Activated CD8-positive, alpha-beta memory T cell treated with anti-CD3 and anti-CD28 coated beads, Interleukin-2, amount 10 ng/mL, durations not matched to agents 7 days and 5 days (primary cell): ENCODE measurements at places on chromosomes 7 and 10. TPM values are rescaled to one million over a fixed set of nuclear protein-coding genes. Genes with fewer than 3 reads are reported as not detected.

The NUTM2E gene
- not detected for total RNA-seq

The LHFPL3 gene
- not detected for total RNA-seq

The CYP26C1 gene
- 0.05 TPM for total RNA-seq

The HOGA1 gene
- not detected for total RNA-seq

The PPP1R3A gene
- total RNA-seq: not detected

The CREB5 gene
- total RNA-seq: not detected

The ASB10 gene
- total RNA-seq: not detected

The TET1 gene
- total RNA-seq: 2.2 TPM

The C10orf62 gene
- total RNA-seq: not detected

The SCART1 gene
- 0.82 TPM for total RNA-seq

The VPS37D gene
- total RNA-seq: not detected

The LYZL1 gene
- not detected for total RNA-seq

The PRKAR1B gene
- 22.6 TPM for total RNA-seq

The TCERG1L gene
- 0.49 TPM for total RNA-seq

The RAB19 gene
- 7.3 TPM for total RNA-seq

The SLC26A5 gene
- total RNA-seq: not detected

The CAV2 gene
- total RNA-seq: 0.26 TPM

The NXPH1 gene
- total RNA-seq: not detected

The ASB4 gene
- total RNA-seq: not detected

The PNLIPRP3 gene
- total RNA-seq: not detected

The GBF1 gene
- 46.5 TPM for total RNA-seq

The FEZF1 gene
- total RNA-seq: not detected

The ZNF804B gene
- not detected for total RNA-seq

The UCMA gene
- total RNA-seq: not detected

The NEUROG3 gene
- total RNA-seq: not detected

The CHCHD3 gene
- total RNA-seq: 49.5 TPM

The AKR1C8 gene
- not detected for total RNA-seq

The PRLHR gene
- not detected for total RNA-seq

The TMEM26 gene
- not detected for total RNA-seq
